ENCODE measurements at places on chromosomes 2 and 18.

DNA sequence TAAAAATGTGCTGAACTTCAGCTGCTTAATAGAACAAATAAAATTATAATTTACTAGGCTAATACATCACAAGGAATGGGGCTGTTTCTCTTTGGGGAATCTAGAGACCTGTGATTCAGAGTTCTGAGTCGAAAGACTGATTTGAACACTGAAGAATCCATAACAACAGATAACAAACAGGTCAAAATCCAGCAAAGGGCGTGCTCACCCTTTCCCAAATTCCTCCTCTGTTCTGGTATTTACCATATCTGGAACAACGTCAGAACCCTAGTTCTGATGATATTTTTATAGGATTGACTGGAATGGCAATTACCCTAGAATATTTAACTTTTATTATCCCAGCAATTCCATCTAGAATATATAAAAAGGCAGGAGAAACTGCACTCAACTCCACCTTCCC lies 66.0 kb upstream of the ITGA6 start:
- DNase-seq, result no peak

DNA sequence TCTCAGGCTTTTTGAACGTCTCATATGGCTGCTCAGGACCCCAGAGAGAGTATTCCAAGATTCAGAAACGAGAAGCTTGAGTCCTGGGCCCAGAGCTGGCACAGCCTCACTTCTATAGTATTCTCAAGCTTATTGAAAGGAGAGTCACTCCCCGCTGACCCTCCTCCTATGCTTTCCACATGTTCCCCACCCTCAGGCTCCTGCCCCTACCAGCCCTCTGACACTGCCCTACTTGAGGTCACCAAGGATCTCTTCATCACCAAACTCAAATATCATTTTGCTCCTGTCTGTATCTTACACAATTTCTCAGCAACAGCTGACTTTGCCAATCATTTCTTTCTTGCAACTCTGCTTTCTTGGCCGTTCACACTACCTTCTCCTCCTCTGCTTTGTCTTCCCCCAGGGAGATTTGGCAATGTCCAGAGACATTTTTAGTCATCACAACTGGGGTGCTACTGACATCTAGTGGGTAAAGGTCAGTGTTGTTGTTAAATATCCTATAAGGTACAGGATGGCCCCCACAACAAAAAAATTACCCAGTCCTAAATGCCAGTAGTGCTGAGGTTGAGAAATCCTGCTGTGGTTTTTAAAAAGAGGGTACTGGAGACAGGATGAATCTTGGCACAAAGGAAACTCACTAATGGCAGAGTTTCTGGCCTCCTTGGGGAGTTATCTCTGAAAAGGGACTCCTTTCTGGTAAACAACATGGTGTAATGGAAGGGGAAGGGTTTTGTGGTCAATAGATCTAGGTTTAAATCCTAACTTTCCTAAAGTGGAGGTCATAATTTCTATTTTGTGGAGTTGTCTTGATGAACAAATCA lies 26.9 kb upstream of the INSIG2 start:
- peak; percentile 11 for DNase-seq

GRCh38 chr18:64380117-64380516 lies 231.2 kb upstream of the LINC00305 start:
- DNase-seq, result no peak

GRCh38 chr2:17573804-17574175 lies 33.3 kb downstream of the VSNL1 start:
- DNase-seq, result no peak

- no peak for DNase-seq
These were observed 6.3 kb downstream of the TPRKB start for GRCh38 chr2:73730810-73731209.

DNA sequence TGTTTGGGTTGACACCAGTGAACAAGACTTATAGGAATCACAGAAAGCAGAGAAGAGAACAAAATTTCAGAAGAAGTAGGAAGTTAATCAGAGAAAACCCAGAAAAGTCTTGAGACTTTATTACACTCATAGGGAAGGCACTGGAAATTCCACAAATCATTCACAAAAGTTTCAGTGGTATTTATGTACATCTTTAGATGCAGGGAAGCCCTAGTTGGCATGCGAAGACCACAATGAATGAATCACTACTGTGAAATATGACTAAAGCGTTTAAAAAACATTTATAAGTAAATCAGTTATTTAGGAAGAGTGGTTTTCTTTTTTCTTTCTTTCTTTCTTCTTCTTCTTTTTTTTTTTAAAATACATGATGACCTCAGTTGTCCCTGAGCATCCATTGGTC lies 105.1 kb downstream of the NUP35 start:
- no peak for DNase-seq

All from NCI-H524 (cell line).